Left lung (tissue), 14 donors: ENCODE measurements at places on chromosomes 16 and 17.

DNA sequence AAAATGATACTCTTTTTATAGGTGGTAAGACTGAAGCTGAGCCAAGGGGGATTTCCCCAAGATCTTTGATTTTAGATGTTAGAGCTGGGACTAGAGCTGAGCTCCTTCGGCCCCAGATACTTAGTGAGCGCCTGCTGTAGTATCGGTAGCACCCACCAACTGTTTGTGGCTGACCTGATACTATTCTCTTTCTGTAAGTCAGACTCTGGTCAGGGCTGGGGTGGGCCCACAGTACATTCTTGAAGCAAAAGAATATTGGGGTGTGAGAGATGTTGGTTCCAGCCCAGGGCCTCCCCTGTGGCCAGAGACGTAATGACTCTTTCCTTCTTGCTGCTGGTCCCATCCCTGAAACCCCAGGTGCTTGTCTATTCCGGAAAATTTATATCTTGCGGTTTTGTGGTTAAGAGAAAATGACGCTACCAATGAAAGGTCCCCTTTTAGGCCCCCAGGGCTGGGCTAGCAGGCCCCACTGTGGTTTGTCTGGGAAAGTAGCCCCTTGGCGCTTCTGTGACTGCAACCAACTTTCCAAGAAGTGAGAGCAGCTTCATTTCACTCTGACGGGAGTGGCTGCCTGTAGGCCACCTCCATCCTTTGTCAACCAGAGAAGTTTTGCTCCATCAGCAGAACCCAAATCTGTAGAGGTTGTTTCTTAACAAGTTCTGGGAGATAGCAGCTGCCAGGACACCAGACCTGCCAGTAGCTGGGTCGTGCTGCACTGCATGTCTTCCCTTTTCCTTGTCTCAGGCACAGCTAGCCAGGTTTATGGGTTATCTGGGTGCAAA, 86.4 kb upstream of the LGALS9 start:
- no peak for DNase-seq

- no peak for DNase-seq
Measured at GRCh38 chr17:41178843-41179616, 1.0 kb upstream of the KRTAP4-2 start.

DNA sequence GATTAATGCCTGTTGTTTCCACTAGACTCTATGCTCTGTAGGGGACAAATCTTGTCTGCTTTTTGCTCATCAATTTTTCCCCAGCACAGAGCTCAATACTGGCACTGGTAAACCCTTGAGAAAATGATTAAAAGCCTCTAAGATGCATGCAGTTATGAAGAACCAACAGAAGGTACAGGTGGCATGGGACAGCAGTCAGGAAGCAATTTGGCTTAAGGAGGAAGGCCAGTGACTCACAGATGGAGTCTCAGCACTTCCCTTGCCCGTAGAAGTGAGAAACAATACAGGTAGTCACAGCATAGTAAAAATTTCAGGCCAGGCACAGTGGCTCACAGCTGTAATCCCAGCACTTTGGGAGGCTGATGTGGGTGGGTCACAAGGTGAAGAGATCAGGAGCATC, 504.7 kb upstream of the RBFOX1 start:
- DNase-seq = no peak

DNA sequence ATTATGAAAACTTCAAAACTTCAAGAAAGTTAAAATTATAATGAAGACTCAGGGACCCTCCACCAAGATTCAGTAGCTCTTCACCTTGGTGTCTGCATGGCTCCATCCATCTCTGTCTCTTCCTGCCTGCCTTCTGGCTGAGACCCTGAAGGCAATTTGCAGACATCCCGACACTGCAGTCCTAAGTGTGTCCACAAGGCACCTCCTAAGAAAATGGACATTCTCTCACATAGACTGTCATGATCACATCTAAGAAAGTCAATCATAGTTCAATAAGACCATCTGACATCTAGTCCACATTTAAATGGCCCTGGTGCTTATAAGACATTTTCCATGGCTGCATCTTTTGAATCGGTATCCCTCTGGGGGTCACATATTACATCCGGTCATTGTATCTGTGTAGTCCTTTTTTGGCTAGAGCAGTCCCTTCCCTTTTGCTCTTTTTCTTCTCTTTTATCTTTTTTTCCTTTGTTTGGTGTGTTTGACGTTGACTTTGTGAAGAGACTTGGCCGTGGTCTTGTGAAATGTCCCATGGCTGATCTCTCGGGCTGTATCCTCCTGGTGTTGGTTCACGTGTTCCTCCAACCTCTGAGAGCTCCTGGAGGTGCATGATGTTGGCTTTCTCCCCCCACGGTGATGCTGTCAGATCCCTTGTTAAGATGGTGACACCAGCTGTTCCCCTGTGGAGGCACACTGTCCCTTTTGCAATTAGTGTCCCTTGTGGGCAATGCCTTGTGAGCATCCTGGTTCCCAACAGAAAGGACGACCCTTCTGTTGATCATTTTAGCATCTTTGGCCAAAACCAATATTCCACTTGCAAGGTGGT, 5.0 kb upstream of the TNFRSF13B start:
- no peak for DNase-seq

DNA sequence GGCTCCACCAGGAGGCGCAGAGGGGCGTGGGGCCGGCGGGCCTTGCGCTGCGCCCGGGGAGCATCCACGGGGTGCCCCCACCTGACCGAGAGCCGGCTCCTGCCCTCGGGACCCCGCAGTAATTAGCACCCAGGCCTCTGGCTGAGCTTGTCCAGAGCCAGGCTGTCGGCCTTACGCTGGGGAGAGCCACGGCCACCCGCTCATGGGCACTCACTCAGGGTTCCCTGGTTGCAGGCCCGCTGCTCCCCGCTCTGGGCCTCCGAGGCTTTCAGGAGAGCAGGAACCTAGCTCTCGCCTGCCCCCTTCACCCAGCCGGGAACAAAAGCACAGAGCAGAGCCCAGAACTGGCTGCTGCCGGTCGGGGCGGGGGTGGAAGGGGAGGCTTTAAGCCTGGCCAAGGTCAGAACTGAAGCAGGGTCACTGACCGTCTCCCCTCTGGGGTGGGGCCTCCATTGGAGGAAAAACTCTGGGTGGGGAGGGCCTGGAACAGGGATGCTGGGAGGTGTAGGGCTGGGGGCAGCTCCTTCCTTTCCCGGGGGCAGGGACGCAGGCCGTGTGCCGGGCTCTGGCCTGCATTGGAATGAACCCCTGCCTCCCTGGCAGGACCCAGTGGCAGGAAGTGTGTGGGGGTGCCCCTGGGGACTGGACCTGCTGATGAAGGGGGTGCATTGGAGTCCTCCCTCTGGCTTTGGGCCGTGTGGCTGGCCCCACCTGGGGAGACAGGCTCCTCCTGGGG, 12.3 kb downstream of the GLIS2 start:
- DNase-seq = peak; percentile 80

DNA sequence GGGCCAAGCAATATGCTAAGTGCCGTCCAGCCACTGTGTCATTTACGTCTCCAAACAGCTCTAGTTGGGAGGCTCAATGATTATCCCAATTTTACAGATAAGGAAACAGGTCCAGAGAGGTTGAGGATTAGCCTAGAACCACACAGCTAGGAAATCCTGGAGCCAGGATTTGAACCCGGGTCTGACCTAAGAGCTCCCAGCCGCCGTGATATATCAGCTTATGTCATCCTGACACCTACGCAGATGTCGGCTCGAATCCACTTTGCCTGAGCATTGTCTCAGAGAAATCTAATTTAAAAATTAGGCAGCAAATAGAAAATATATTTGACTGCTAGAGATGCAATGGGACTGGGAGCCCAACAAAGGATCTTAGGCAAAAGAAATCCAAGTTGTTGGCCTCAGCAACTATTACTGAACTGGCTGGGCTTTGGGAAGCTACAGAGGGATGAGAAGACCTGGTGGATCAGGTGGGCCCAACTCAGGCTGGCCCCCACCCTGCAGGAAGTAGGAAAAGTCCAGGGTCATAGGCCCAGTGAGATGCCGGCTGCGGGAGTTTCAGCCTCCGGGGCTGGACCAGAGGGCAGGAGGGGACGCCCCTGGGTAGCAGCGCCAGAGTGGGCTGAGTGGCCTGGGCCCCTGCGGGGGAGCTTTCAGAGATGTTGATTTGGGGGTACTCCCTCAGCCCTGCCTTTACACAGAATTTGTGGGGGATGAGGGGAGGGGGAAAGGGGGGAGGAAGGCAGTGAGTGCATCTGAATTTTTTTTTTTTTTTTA, 35.1 kb upstream of the IL21R start:
- DNase-seq = no peak

GRCh38 chr17:15436473-15437302, 30.7 kb downstream of the CDRT4 start:
- no peak for DNase-seq

GRCh38 chr16:12341423-12341822, 364.9 kb downstream of the SNX29 start:
- DNase-seq = no peak

DNA sequence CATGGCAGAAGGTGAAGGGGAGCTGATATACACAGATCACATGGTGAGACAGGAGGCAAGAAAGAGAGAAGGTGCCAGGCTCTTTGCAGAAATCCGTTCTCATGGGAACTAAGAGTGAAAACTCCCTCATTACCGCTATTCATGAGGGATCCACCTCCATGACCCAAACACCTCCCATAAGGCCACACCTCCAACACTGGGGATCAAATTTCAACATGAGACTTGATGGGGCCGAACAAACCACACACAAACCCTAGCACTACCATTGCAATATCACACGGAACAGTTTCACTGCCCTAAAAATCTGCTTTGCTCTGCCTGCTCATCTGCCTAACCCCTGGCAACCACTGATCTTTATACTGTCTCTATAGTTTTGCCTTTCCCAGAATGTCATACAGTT, 34.8 kb downstream of the C17orf67 start:
- DNase-seq = no peak

DNA sequence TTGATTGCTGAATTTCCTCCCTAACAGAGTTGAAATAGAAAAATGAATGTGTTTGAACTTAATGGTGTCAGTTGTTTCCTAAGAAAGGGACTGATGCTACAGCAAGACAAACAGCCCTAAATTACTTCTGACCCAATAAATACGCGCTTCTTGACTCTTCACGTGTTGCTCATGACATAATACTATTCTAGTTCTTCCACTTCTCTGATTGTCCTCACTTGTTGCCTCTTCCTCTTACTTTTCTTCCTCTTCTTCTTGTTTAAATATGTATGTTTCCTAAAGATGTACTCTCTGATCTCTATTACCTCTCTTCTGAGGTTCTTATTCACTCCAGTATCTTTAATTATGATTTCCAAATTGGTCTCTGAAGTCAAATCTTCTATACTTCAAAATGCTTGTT, 32.4 kb downstream of the RNF43 start:
- DNase-seq = no peak

DNA sequence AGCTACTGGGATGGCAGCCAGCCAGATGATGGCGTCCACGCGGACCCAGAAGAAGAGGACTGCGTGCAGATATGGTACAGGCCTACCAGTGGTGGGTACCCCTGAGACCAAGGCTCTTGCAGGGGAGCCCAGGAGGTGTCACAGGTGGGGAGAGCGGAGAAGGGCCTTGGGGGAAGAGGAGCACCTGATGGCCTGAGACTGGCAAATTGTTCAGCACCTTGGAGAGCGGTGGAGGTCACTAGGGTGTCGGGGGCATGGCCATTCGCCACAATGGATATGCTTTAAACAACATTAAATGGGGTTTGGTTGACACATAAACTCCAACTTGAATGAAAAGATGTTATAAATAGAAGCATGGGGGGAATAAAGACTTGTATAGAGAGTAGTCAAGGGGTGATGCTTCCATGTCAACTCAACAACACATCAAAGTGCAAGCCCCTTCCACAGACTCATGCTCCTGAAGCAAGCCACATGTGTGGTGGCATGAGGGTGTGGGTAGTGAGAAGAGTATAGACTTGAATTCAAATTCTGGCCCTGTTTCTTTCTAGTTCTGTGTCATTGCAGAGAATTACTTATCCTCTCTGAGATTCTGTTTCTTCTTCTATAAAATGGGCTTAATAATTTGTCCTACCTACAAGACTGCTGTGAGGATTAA, 22.2 kb downstream of the CLEC19A start:
- DNase-seq = no peak

- no peak for DNase-seq
Measured at GRCh38 chr17:1026599-1026975, 29.7 kb downstream of the TIMM22 start.

DNA sequence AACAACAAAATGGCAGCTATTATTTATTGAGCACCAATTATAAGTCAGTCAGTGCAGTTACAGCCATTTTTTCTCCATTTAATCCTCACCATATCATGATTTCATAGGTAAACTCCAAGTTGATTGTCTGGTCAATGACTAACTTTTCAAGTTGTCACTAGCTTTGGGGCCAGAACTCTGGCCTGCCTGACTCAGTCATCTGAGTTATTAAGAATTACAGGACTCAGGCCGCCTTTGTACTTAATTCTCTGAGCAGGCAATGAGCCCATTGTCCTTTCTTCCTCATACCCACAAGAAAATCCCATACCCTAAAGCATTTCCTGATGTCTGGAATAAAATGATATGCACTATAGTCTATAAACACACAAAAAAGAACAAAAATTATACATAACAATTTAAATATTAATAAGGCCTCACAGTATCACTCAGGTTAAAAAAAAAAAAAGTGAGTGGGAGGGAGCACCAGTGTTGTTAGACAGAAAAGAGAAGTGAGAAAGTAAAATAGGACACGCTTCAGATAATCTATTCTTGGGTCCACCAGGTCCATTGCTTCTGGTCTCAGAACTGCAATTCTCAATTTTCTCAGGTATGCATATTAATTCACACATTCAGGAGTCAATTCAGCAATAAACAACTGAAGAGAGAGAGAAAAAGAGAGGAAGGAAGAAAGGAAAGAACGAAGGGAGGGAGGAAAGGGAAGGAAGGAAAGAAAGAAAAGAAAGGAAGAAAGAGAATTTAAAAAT, 70.2 kb downstream of the SPAG9 start:
- DNase-seq = no peak

DNA sequence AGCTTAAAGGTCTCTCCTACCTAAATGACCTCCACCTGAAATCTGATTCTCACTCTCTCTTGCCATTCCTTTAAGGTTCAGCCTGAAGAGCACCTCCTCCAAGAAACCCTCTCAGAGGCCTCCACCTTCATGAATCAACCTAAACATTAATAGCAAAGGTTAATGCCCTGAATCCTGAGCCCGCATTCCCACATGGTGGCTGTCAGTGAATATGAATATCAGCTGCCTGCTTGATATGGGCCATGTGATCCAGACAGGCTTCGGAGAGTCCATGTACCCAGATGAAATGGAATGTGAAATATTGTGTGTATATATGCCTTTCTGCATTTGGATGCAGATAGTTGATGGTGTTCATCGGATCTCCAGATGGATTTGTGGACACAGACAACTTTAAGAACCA, 317.5 kb downstream of the TOX3 start:
- no peak for DNase-seq

DNA sequence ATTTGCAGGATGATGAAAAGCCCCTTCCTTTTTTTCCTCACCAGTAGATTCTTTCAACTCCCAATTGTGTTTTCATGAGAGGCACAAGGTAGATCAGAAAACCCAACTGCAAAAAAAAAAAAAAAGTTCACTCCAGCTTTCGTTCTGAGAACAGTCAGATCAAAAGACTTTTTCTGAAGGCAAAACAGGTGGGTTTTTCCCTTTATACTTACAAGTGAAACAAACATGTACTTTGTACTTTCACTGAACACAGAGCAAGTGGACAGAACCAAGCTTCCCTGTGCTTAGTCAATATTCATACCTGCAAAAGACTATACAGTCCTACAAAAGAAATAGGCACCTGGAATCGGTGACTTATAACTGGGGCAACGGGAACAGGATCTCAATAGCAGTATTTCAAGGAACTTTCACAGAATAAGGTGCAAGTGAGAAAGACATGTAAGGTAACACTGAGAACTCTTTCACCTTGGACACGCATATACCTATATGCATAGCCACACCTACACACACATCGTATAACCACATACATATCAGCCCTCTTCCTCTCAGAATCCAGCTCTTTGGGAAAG, 54.1 kb downstream of the TOX3 start:
- DNase-seq = no peak

GRCh38 chr16:53822936-53823529, 119.1 kb downstream of the FTO start:
- DNase-seq = no peak
